ENCODE measurements at places on chromosomes 11 and 22.
A peak's percentile ranks its signal among the peaks of the same experiment; 100 is the strongest.

- DNase-seq, result no peak
These were observed 81.9 kb upstream of the HEPHL1 start for GRCh38 chr11:93939084-93939760.

DNA sequence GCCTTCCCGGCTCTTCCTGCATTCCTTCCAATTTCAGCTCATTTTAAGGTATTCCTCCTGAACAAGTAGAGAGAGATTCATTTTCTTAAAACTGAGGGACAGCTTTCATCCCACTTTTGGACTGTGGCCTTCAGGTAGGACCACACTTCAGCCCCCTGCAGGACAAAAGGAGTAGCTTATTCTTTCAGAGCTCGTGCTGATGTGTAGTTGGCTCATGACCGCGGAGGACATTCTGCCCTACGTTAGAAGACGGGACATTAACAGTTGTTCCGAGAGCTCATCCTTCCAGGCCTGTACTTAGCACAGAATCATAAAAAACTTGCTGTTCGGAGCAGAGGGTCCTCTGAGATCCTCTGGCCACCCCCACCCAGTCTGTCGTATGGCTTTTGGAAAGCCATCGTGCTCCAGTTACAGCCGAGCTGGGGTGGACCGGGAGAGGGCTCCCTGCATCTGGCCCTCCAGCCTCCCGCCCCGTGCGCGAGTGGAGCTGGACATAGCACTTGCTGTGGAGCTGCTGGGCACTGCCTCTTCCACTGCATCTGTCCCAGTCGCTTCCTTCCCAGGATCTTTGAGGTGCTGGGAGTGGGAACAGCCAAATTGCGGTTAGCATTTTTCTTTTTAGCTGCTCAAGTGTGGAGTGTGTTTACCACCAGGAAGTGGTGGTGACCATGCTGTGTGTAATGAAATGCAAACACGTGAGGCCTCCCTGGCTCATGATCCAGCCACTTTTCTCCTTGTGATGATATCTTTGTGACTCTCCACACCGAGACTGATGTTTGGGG, 250.3 kb downstream of the TBC1D22A start:
- no peak for DNase-seq

DNA sequence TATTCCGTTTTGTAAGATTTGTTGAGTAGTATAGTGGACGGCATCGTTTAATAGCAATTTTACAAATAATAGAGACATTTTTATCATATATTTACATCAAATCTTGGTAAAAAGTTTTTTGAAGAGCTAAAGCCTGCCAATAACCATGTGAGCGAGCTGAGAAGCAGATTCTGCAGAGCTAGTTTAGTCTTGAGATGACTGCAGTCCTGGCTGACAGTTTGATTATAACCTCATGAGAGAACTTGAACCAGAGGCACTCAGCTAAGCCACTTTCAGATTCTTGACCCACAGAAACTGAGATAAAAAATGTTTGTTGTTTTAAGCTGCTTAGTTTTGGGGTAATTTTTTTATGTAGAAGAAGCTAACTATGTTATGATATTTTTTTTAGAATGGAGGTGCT, 78.9 kb downstream of the PDE3B start:
- DNase-seq, result no peak

- DNase-seq, result peak; percentile 65
These were observed 26.8 kb downstream of the CADM1 start for GRCh38 chr11:115477410-115477809.

GRCh38 chr11:67732045-67732787, 57.8 kb upstream of the ALDH3B2 start:
- DNase-seq, result peak; percentile 66

- DNase-seq, result no peak
These were observed 19.0 kb upstream of the MPPED2 start for GRCh38 chr11:30605036-30605605.

- DNase-seq, result no peak
These were observed 9.7 kb downstream of the CLMP start for GRCh38 chr11:123185326-123185725.

- no peak for DNase-seq
These were observed 31.5 kb downstream of the C22orf31 start for GRCh38 chr22:29030016-29030617.

- no peak for DNase-seq
These were observed 1040.0 kb downstream of the TBC1D22A start for GRCh38 chr22:47802421-47802820.

DNA sequence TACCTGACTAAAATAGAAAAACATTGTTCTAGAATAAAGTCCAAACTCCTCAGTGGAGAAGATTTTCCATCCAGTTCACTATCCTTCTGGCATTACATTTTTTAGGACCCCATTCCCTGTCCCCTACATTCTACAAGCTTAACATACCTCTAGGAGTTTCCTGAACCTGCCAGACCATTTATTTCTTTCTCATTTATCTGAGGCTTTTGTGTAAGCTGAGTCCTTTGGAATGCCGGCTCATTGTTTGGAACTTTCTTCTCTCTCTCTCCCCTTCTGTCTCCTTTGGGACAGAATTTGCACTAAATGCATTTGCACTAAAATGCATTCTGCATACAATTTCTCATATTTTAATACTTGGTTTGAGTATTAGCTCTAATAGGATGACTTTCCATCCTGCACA, 393.0 kb upstream of the ANO3 start:
- no peak for DNase-seq

GRCh38 chr22:44932493-44932892, 77.3 kb downstream of the PHF21B start:
- DNase-seq, result no peak

DNA sequence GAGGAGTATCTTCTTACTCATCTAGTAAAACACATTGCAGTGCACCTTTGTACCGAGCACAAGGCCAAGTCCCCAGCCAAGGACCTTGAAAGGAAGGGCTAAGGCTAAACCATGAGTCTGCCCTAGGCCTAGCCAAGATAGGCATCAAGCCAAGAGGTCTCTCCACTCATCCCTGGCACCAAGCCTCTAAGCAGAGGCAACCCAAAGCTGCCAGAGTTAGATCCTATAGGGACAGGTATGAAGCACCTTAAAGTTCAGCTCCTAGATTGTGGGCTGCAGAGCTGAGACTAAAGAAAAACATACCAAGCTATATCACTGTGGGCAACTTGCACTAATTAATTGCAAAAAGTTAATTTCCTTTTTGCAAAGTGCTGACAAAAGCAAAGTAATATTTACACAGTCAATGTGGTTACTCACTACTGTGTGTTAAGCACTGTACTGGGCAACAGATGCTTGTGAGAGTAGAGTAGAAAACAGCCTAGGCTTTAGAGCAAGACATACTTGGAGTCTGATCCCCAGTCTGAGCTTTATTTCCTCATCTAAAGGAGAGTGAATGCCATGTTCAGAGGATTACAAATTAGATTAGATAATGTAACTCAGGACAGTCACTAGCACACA, 7.2 kb downstream of the COA4 start:
- DNase-seq, result no peak
